Activated CD4-positive, alpha-beta T cell treated with anti-CD3 and anti-CD28 coated beads, Interleukin-2, amount 10 ng/mL, durations not matched to agents 24 days and 14 days (primary cell): ENCODE measurements at places on chromosomes 3 and 15. TPM values are rescaled to one million over a fixed set of nuclear protein-coding genes. Genes with fewer than 3 reads are reported as not detected.

- H3K36me3 ChIP-seq = no peaks in the 10 kb centered on the region
- no peak overlapping the region for H3K4me3 ChIP-seq
- no peaks in the 10 kb centered on the region for H3K27me3 ChIP-seq
- H3K4me1 ChIP-seq = peaks cover 11% of the 10 kb centered on the region
- DNase-seq = no peak
Observed at GRCh38 chr3:169509359-169509758, 154.2 kb downstream of the MECOM start.

DNA sequence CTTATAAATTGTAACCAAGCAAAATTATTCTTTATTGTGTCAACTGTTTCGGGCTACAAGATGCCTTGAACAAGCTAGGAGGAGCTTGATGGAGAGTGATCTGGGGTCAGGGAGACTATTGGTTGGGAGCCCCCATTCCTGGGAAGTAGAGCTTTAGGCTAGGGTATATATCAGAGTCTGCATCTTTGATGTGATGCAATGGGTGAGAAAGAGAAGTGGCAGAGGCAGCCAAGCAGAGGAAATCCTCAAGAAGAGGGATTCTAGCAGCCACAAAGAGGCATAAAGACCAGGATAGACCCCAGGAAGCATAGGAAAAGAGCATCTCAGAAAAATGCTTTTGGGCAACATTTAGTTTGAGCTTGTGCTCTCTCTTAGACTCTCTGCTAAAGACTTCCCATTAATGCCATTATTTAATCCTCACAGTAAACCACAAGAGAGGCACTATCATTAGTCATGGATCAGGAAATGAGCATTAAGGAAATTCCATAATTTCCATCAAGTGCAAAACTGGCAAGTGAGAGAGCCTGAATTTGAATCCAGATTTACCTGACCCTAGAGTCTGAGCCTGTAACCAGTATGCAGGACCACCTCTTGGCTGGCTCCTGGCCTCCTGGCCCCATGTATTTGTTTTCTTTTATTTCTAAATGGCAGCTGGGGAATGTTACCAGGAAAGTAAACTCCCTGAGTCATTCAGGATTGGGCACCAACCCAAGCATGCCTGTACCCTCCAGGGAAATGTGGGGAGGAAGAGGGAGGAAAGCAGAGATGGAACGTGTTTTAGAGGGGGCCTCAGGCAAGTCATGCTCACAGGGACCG is 118.7 kb downstream of the RPL22L1 start:
- no peak overlapping the region for H3K4me3 ChIP-seq
- no peak for DNase-seq
- H3K4me1 ChIP-seq = no peaks in the 10 kb centered on the region
- no peak overlapping the region for H3K27ac ChIP-seq

DNA sequence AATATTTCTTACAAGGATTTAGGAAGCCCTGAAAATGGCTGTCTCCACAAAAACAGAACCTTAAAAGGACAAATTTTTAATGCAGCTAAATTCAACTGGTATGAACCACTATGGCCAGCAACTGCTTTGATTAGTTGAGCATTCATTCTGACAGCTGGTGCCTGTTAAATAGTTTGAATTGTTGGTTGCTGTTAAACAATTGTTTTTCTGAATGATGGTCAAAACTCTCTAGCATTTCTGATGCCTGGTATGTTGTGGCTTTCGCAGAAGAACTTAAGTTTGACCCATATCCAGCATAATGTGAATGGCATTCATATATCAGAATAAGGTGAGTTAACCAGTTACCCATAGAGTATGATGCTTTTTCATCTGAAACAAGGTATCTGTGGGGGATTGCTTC is 138.4 kb downstream of the MEIS2 start:
- no peak overlapping the region for H3K4me3 ChIP-seq
- H3K4me1 ChIP-seq = no peaks in the 10 kb centered on the region
- no peak for DNase-seq
- H3K27ac ChIP-seq = no peak overlapping the region
- no peaks in the 10 kb centered on the region for H3K36me3 ChIP-seq
- H3K27me3 ChIP-seq = no peaks in the 10 kb centered on the region

- no peak overlapping the region for H3K27ac ChIP-seq
- H3K4me3 ChIP-seq = no peak overlapping the region
- H3K27me3 ChIP-seq = peaks cover 9% of the 10 kb centered on the region
Observed at GRCh38 chr15:82914396-82914795, 38.1 kb downstream of the HOMER2 start.

- H3K36me3 ChIP-seq = no peaks in the 10 kb centered on the region
- no peak overlapping the region for H3K4me3 ChIP-seq
- peaks cover 3% of the 10 kb centered on the region for H3K27me3 ChIP-seq
- H3K4me1 ChIP-seq = no peaks in the 10 kb centered on the region
- no peak for DNase-seq
Observed at GRCh38 chr3:73473898-73474416, 150.8 kb downstream of the PDZRN3 start.

DNA sequence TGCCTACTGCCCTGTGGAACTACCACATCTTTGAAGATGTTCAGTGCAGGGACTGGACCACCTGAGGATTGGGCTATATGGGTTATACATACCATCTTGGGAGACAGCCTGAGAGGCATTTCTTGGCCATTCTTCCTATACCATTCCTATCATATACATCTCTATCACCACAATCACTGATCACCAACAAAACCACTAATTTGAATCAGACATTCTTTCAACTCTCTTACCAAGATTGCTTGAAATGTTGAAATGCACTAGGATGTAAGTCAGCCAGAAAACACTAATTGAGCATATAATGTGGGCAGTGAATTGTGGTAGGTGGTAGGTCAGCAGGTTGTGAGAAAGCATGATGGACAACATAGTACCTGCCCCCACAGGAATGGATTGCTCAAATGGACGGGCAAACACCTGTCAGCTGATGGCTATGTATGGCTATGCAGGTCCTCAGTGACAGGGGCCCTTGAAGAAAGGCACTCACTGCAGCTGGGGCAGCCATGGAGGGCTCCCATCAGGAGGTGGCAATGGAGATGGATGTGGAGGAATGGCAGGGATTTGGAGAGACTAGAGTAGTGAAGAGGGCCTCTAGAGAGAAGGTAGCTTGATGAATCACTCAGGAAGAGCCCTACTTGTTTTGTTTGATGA is 49.1 kb downstream of the AMOTL2 start:
- no peaks in the 10 kb centered on the region for H3K36me3 ChIP-seq
- H3K27me3 ChIP-seq = peaks cover 8% of the 10 kb centered on the region
- no peaks in the 10 kb centered on the region for H3K4me1 ChIP-seq

DNA sequence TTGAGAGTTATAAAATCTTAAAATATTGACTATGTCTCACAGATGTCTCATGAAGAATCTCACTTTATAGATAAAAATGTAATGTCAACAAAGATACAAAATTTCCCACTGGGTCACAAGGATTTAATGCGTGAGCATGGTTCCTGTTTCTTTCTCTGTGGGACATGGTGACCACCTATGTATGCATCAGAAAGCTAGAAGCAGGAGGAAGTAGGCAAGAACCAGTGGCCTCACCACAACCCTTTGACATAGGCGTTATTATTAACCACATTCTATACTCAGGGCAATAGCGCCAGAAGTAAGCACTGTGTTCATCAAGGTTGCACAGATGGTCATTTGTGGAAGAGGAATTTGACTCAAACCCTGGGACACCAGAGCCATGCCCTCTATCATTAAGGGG is 11.7 kb upstream of the ADAMTS17 start:
- no peak overlapping the region for H3K4me3 ChIP-seq
- no peak for DNase-seq
- no peaks in the 10 kb centered on the region for H3K36me3 ChIP-seq
- H3K4me1 ChIP-seq = peaks cover 6% of the 10 kb centered on the region
- no peak overlapping the region for H3K27ac ChIP-seq

DNA sequence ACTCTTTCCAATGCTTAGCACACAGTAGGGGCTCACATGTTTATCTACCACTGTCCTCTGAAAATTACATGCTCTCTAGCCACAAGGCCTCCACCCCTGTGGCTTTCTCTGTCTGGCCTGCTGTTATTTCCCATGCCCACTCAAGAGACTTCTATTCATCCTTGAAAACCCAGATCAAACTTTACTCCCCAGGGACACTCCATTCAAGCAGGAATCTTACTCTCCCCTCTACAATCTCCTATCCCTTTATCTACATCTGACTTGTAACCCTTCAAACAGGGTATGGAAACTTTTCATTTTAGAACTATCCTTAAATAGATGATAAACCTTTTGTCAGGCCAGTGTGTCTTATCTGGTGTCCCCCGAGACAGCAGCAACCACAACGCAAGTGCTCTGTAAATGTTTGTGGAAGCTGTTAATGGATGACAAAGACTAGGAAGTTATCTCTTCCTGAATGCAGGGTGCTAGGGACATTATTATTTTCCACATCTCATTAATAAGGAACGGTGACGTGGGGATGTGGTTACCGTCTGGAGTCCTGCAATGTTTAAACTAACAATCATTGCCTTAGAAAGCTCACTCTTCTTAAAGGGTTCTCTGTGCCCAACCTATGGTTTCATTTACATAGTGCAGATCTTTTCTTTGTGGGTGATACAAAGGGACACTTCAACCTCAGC is 322.3 kb downstream of the ARRDC4 start:
- no peak for DNase-seq
- no peak overlapping the region for H3K27ac ChIP-seq

DNA sequence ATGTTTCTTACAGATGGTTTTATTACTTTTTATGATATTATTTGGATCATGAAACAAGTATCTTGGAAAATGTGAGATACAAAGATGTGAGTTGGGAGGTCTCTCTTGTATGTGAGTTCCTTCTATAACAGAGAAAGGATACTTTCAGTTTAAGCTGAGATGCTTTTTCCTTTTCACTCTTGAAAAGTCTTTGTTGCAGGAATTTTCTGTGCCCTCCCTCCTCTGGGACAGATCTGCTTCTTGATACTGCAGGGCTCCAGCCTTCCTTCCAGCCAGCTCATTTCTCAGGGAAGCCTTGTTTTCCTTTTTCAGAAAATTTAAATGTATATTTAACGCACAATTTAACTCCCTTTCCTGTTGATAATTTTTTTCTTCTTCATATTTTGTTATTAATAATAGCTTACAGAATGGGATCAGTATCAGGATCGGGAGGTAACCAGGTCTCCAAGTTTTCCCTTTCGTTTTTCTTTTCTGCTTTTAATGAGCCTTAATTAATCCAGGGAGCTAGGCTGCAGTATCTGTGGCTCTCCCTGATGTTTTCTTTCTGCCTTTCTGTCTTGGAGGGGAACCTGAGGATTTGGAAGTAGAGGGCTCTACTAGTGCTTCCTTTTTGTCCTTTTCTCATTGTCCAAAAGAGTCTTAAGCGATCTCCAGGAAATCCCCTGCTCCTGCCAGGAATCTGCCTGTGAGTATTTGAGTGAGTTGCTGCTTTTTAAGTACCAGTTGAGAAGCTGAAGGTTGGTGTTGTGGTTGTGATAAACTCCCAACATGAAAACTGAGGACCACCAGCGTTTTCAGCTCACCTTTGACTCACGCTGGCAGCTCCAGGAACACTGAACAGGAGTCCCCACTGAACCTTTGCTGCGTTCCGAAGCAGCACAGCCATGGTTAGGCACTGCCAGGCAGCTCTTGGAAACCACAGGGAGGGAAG is 105.7 kb downstream of the IGF1R start:
- H3K4me1 ChIP-seq = peaks cover 5% of the 10 kb centered on the region
- no peaks in the 10 kb centered on the region for H3K27me3 ChIP-seq
- H3K27ac ChIP-seq = no peak overlapping the region
- no peak overlapping the region for H3K4me3 ChIP-seq

GRCh38 chr3:196227629-196228493 is 11.5 kb downstream of the SLC51A start:
- peaks cover under 1% of the 10 kb centered on the region for H3K36me3 ChIP-seq
- no peaks in the 10 kb centered on the region for H3K27me3 ChIP-seq
- H3K4me3 ChIP-seq = no peak overlapping the region
- no peak overlapping the region for H3K27ac ChIP-seq
- peaks cover 8% of the 10 kb centered on the region for H3K4me1 ChIP-seq

- H3K4me3 ChIP-seq = no peak overlapping the region
- no peak for DNase-seq
- H3K36me3 ChIP-seq = no peaks in the 10 kb centered on the region
- H3K4me1 ChIP-seq = no peaks in the 10 kb centered on the region
- no peak overlapping the region for H3K27ac ChIP-seq
Observed at GRCh38 chr3:17342119-17342518, 400.3 kb downstream of the TBC1D5 start.

GRCh38 chr3:188280627-188281026 is 126.7 kb downstream of the LPP start:
- H3K4me1 ChIP-seq = peaks cover 40% of the 10 kb centered on the region
- peaks cover 8% of the 10 kb centered on the region for H3K36me3 ChIP-seq
- H3K27me3 ChIP-seq = no peaks in the 10 kb centered on the region
- no peak for DNase-seq

DNA sequence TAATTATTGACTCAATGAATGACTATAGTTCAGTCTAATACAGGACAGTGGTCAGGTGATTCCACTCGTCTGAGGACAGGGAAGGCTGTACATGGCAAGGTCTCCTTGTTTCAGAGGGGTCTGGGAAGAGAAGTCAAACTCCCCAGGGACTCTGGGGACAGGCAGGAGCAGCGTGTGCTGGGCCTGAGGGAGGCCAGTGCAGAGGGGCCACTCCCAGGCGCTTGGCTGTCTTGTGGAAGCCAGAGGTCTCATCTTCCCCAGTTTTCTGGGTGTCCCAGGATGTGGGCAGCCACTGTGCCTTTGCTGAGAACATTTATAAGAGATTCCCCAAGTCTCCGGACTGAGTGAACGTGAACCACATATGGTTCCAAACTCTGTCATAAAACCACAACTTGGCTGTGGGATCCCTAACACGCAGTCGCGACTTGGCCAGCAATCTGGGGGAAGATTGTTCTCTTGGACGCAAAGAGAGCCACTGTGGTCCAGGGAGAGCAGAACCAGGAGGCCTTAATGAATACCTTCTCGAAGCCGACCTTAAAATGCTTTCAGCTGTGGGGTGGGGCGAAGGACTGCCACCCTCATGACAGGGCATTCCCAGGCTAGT is 30.4 kb downstream of the BHLHE40 start:
- H3K4me1 ChIP-seq = peaks cover 68% of the 10 kb centered on the region
- no peaks in the 10 kb centered on the region for H3K27me3 ChIP-seq
- no peak overlapping the region for H3K4me3 ChIP-seq
- no peak for DNase-seq
- peaks cover 1% of the 10 kb centered on the region for H3K36me3 ChIP-seq

- H3K27me3 ChIP-seq = peaks cover 15% of the 10 kb centered on the region
- DNase-seq = no peak
- no peaks in the 10 kb centered on the region for H3K36me3 ChIP-seq
- peaks cover 10% of the 10 kb centered on the region for H3K4me1 ChIP-seq
Observed at GRCh38 chr3:155809181-155809580, 3.1 kb upstream of the C3orf33 start.

NCBP2 gene
- total RNA-seq = 101 and 105 TPM in 2 replicates

RTP3 gene
- not detected in 2 replicates for total RNA-seq

CCK gene
- total RNA-seq = not detected in 2 replicates

CMTM8 gene
- 4.8 and 5.5 TPM in 2 replicates for total RNA-seq

GRAMD1C gene
- not detected in 2 replicates for total RNA-seq

HTR3E gene
- not detected in 2 replicates for total RNA-seq

EFHB gene
- total RNA-seq = 0.44 and 0.85 TPM in 2 replicates

CYP1A2 gene
- total RNA-seq = not detected in 2 replicates

CD86 gene
- 1.4 TPM in 2 replicates for total RNA-seq

CEMIP gene
- not detected in 2 replicates for total RNA-seq

C15orf40 gene
- 23.6 and 30.8 TPM in 2 replicates for total RNA-seq

DNAH1 gene
- 9.9 and 10.6 TPM in 2 replicates for total RNA-seq

CSPG5 gene
- total RNA-seq = 1.7 and 2.0 TPM in 2 replicates
